ENCODE measurements at places on chromosomes 1 and 21.

GRCh38 chr1:54959241-54959640 is 21.2 kb upstream of the TMEM61 start:
- DNase-seq, result no peak

DNA sequence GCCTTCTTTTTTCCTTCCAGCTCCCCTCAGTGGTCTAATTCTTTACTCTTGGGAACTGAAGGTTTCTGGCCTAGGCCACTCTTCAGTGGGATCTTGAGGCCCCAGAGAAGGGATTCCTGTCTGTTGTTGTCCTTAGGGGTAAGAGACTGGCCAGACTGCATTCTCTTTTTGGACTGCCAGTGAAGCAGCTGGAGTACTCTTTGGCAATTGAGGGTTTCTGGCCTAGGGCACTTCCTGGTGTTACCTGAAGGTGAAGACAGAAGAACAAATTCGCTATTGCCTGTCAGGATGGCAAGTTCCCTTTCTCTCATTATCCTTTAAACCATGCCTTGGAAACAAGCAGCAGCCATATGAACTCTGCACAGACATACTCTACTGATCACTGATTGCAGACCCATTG is 286.6 kb upstream of the ZP4 start:
- DNase-seq, result no peak

DNA sequence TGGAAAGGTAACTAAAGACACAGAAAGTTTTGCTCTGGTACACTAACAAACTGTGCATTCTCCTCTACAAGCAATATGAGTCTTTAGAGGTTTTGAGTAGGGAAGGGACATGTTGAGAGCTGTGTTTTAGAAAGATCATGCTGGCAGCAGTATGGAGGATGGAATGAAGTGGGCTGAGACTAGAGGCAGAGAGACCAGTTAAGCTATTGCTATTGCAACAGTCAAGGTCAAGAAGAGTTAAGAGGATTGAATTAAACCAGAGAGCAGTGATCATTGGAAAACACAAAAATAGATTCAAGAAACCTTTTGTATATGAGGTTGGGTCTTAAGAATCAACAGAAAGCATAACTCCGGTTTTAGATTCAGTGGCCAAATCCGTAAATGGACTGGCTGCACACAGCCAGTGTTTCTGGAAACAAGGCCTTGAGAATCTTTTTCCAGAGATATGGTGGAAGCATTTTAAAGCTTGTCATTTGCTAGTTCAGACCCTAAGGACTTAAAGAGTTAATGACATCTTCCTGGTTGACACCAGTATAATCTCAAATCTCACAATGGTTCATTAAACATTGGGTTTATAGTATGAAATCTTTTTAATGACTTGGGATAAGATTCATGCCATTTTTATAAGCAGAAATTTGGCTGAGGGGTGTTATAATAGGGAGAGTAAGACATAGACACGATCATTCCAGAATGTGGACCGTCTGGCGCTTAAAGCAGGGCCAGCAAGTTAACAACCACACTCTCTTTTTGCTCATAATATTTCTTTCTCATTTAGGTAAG is 177.9 kb downstream of the NR5A2 start:
- no peak for DNase-seq

DNA sequence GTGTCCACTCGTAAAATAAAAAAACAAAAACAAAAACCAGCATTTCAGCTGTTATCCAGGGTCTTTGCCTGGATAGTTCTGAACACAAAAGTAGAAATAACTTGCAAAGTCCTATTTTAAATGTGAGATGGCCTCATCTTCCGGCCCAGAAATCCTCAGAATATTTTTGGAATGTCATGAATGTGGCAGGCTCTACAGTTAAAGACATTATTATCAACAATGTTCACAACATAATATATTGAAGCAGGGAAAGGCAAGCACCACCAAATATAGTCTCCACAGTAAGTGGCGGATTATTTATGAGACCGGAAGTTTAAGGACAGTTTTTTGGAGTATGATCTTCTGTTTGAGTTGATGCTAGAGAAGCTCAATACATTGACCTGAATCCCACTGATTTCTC is 1.2 kb upstream of the C1orf198 start:
- no peak for DNase-seq

DNA sequence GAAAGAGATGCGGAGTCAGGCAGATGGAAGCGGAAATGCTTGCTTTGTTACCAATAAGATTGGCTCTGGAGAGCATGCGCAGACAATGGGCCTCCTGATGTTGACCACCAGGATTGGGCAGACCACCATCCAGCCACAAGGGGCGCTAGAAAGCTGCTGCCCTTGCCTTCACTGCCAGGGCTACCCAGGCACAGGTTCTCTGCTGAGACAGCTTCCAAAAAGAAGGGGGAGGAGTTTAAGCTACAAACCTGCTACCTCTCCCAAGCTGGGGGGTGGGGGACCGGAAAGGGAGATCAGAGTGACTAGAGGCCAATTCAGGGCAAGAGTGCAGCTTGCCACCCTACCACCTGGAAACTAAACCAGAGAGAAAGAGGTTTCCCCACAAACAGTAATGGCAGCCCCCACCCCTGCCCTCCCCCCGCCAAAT is 369.7 kb downstream of the RRAGC start:
- peak; percentile 4 for DNase-seq

GRCh38 chr1:89198491-89199072 is at the start of gene GBP4:
Gene GBP4 (minus strand): TSS chr1:89198942. CDS start chr1:89198834, 108 bp downstream.
- no peak for DNase-seq

- peak; percentile 42 for DNase-seq
Measured at GRCh38 chr1:224498574-224499170, 64.1 kb upstream of the WDR26 start.

DNA sequence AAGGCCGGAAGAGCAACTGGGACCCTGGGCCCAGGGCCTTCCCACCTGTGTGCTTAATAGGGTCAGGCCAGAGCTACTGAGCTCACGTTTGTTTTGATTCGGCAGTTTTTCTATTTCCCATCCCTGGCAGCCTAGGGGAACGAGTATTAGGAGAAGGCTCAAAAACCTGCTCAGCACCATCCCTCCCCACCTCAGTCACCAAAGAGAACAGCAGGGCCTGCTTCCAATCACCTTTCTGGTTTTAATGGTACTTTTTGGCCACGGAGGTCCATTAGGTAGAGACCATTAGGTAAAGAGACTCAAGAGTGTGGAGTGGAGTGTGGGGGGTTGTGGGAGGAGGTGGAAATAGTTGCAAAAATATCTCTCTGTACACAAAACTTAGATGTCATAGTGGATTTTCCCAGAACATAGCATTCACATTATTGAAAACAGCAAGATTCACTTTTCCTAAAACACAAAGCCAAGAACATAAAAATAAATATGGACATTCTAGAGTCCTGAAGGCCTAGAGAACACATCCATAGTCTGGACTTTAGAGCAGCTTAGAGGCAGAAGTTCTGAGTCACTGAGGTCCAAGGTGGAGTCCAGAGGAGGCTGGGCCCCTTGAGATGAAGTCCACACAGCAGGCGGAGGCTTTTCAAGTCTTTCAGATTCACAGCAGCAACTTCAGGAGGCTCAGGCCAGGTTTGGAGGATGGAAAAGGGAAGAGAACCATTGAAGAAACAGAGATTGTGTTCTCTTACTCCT is 19.5 kb downstream of the NUAK2 start:
- no peak for DNase-seq

GRCh38 chr1:29333008-29333407 is 96.7 kb downstream of the PTPRU start:
- DNase-seq, result no peak

DNA sequence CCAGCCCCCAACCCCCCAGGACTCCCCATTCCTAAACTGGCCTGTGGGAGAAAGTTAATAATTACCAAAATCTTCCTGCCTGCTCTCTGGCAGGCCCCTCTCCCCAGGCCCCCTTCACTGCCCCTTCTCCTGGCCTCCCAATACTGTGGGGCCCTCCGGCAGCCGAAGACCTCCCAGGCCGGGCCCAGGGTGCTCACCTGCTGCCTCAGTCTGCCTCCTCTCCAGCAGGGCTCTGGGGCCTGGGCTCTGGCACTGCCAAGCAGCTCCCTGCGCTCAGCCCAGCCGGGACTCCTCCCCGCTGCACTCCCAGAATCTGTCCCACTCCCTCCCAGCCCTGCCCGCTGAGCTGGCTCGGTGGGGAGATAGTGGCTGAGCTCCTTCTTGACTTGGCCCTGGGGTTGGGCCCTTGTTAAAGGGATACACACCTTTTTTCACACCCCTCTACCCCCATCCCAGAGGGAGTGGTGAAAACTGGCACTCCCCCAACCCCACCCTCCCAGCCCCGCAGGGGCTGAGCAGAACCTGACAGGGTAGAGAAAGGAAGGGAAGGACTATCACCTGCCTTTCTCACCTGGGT is at the start of gene S100A16:
S100A16 (minus strand) TSS at position 383 of the 577 bp plus-strand sequence. CDS start 4,986 bp downstream, outside the sequence.
- no peak for DNase-seq

DNA sequence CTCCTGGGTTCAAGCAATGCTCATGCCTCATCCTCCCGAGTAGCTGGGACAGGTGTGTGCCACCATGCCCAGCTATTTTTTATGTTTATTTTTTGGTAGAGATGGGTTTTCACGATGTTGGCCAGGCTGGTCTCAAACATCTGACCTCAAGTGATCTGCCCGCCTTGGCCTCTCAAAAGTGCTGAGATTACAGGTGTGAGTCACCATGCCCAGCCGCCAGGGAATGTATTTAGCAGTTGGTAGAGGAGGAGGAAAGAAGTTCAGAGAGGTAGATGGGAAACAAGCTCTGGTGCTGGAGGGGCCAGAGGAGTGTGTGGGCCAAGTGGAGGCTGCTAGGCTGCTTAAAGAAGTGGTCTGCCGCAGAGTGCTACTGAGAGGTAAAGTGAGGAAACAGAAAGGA is 6.0 kb downstream of the DOP1B start:
- no peak for DNase-seq

GRCh38 chr1:20660847-20661206 is 342 bp downstream of the DDOST start:
- DNase-seq, result no peak

- no peak for DNase-seq
Measured at GRCh38 chr1:155831279-155831976, 25.6 kb downstream of the GON4L start.
